ENCODE measurements at places on chromosomes 3 and 15. TPM values are rescaled to one million over a fixed set of nuclear protein-coding genes. Genes with fewer than 3 reads are reported as not detected.

GRCh38 chr15:63462088-63462487, 42.3 kb upstream of the USP3 start:
- DNase-seq = no peak

GRCh38 chr3:52313774-52314188, 2.3 kb upstream of the DNAH1 start:
- no peak for DNase-seq

GRCh38 chr3:103609472-103609871, 1174.7 kb downstream of the ZPLD1 start:
- no peak for DNase-seq

GRCh38 chr3:139421040-139421439, 31.6 kb upstream of the COPB2 start:
- no peak for DNase-seq

GRCh38 chr15:65666257-65666656, 44.5 kb downstream of the SLC24A1 start:
- DNase-seq = no peak

DNA sequence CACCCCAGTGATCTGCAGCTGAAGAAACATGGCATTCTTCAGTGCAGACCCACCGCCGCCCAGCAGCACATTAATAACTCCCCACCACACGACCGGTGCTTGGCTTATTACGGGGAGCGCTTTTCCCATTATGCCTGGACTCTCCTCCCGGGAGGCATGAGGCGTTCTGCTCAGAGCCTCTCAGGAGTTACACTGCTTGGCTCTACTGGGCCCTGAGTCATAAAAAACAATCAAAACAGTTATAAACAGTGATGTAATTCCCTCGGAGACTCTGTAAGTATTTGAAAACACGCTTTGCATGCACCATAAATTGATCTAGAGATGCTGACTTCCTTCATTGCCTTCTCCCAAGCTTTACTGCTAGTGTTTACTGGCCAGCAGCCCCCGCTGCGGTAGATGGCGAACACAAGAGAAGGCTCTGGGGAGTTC, 77.1 kb upstream of the SNRPA1 start:
- DNase-seq = no peak

GRCh38 chr15:40061212-40061901, 22.4 kb upstream of the SRP14 start:
- no peak for DNase-seq

GRCh38 chr15:65821070-65821469, 29.0 kb upstream of the DENND4A start:
- DNase-seq = no peak

DNA sequence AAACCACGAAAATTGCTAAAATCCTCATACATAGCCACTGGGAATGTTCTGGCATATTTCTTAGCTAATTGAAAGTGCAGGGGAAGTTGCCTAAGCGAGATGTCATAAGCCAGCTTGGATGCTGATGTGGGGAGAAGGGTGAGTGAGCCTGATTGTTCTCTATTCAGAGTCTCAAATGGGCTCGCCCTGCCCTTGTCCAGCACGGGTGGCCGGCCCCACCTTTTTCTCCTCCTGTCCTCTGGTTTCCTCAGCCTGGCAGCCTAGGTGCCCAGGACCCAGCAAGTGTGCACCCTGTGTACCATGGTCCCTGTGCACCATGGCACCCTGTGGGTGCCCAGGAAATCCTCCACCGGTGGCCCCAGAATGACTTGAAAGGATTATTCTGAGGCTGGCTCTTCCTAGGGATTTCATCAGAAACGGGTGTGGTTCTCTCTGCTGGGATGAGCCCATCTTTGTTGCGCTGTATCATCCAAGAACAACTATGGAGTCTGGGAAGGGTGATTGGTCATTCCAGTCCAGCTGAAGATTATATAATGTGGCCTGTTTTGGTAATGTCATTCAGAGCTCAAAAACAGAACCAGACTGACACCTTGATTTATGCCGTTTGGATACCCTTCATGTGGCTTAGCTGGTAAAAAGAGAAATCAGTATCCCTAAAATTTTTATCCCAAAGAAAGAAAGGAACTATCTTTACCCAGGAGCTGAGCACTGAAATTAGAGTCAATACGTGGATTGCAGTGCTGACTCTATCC, 150.8 kb upstream of the BHLHE40 start:
- no peak for DNase-seq

GRCh38 chr3:47892286-47893040, 89.5 kb downstream of the DHX30 start:
- no peak for DNase-seq

GRCh38 chr3:196207833-196208607, 3.2 kb downstream of the ZDHHC19 start:
- DNase-seq = no peak

DNA sequence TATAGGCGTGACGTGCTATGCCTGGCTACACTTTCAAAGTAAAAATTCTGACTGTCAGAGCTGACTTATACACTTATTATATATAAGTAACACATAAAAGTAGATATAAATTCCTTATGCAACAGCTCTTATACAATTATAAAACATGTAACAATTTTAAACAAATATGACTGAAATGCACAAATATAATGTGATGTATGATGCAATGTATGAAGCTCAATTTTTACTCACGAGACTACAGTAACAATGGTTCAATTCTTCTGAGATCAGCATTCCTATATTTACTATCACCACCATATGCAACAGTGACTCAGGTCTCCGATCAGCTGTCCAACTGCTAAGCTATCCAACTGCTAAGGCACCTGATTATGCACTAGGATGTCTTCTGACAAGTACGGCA, 8.2 kb downstream of the BNIP2 start:
- DNase-seq = no peak

- DNase-seq = no peak
Measured at GRCh38 chr15:38559131-38559530, 5.5 kb downstream of the RASGRP1 start.

DNA sequence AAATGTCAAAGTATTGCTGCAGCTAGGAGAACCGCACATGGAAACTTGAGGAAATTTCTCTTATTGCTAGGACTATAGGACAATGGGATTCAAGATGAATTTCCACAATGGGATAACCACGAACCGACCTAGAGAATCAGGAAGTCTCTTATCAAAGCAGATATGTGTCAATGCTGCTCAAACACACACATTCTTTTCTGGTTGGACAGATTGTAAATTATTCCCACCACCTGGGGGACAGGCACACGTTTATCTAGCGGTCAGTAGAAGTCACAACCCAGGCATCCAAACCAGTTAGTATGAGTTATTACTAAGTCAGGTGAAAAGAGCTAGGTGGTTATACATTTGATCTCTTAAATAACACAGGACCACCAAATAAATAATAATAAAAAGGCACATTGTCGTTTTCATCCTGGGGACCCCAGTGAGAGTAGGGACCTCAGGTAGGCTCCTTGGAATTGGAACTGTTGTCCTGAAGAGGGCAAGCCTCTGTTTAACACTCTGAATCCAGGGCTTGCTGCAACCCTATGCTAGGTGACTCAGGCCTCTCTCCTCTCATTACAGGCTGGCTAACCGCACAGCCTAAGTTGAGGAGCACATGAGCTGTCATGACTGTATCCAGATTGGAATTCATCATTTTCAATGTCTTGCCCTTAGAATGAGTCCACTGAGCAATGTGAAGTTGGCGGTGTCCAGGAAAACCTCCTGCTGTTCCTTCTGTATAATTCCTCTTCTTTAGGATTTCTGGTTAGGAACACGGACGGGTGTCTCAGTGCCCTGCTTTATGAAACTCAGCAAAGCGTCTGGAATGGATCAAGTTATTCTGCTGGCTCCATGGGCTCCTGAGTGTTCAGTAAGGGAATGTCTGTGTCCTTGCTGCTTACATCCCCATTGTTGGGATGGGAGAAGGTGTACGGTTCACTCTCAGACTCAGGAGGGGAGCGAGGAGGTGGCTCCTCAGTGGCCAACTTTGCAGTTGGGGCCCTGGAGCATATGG, 59.0 kb downstream of the CLEC3B start:
- DNase-seq = no peak

DNA sequence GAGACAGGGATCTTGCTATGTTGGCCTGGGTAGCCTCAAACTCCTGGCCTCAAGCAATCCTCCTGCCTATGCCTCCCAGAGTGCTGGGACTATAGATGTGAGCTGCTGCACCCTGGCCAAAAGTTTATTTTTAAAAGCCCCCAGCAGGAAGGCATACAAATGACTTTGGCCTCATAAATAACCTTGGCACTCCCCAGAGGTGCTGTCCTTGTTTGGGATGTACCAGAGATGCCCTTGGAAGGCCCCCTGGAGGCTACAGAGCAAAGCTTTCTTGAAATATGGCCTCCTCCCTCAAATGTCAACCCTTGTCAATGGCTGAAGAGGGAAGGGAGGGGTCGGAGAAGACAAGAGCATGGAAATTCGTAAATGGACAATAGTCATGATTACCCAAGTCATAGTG, 14.0 kb upstream of the RTP3 start:
- DNase-seq = no peak

DNA sequence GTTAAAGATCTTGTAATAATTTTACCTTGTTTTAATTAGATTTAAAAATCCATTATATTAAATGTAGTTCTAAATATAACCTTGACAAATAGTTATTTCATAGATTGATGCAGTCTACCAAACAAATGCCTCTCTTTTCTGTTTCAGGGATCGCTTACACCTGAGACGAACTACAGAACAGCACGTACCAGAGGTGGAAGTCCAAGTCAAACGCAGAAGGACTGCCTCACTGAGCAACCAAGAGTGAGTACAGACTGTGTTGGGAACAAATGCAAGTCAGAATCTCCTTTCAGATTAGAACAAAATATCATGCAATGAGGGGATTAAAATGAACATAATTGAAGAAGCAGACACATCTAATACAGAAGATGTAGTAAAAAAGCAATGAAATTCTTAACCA, 7.2 kb downstream of the SNRPN start:
- no peak for DNase-seq

GRCh38 chr3:18683900-18684299, 258.8 kb upstream of the SATB1 start:
- DNase-seq = no peak

- DNase-seq = no peak
Measured at GRCh38 chr3:106242781-106243180, 374.0 kb upstream of the CBLB start.

DNA sequence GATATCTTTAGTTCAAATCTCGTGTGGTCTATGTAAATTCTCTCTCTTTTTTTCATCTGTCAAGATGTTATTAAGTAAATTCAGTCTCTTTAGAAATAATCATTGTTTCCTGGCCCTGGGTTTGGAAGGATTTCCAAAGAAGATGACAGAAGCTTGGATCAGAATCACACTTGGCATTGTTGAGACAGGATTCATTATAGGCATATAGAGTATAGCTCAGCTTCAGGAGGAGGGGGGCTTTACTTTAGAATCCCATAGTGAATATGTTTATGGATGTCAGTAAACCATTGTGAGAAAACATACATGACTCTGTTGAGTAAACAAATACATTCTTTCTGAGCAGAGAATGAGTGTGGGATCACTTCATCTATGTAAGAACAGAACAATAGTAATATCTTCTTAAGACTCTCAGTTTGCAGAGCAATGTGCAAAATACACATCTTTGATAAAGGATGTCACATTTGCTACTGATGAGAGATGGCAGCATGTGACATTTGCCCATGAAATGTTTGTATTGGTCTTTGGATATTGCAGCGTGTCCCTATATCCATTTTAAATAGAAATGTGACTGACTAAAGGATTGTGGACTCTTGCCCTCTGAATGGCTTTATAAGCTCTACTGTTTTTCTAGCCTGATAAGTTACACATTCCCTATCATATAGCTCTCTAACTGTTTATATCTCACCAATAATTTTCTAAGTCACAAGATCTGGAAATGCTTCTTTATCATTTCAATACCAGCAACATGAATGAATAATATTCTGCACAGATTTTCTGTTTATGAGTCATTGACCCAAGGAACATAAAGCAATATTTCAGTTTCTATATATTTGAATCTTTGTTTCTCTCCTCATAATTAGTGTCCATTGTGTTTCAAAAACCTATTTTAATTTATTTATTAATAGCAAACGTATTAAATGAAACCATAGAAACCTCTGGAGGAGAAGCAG, 95.6 kb upstream of the THRB start:
- DNase-seq = no peak

DNA sequence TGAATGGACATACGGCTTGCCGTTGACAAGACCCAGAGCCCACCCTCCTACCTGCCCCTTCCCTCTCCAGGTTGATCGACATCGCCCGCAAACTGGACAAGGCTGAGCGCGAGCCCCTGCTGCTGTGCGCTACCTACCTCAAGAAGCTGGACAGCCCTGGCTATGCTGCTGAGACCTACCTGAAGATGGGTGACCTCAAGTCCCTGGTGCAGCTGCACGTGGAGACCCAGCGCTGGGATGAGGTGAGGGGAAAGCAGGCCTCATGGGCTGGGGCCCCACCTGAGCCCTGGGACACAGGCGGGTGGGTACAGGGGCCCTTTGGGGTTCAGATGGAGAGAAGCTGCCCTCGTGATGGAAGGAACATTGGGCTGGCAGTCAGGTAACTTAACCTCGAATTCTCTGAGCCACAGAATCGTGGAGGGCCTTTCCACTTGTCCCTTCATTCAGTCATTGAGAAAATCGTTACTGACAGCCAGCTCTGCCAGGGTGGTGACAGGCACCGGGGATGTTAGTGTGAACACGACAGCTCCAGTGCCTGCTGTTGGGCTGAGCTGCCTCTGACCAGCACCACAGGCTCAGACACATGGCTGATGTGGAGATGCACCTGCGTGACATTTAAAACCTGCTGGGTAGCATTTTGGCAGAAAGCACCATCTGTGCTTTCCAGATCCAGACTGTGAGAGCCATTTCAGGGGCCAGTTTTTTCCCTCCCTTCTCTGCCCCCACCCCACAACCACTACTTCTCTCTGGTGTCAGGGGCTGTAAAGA, 25.6 kb upstream of the RHO start:
- no peak for DNase-seq

DNA sequence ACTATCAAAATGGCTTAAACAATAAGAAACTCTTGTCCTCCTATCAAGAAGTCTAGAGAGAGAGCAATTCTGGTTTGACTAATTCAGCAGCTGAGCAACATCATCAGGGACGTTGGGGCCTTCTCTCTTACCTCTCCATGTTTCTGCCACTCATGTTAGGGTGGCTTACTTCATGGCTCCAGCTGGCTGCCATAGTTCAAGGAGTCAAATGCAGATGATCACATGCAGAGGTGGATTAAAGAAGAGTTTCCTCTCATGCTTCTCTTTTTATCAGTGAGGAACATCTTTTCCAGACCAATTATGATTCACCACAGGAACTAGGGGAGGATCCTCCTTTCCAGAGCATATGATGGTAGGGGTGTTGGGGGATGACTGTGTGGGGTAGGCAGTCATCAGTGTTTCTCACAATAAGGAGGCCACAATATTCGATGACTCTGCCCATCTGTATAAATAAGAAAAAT, 45.5 kb downstream of the NEK11 start:
- DNase-seq = no peak

- DNase-seq = no peak
Measured at GRCh38 chr3:28188686-28189085, 52.7 kb upstream of the CMC1 start.

GRCh38 chr3:74054566-74054965, 429.8 kb upstream of the PDZRN3 start:
- DNase-seq = no peak

The THAP10 gene
- total RNA-seq = 1.8 TPM

The SEMA3G gene
- total RNA-seq = 12.3 TPM

The CDCP1 gene
- 1.9 TPM for total RNA-seq

The CPN2 gene
- total RNA-seq = not detected

The FEZF2 gene
- total RNA-seq = not detected

The TCF12 gene
- total RNA-seq = 198 TPM

The GSK3B gene
- total RNA-seq = 34.6 TPM
